ENCODE measurements at places on chromosomes 4 and X.

- DNase-seq: no peak
Observed at GRCh38 chr4:76016393-76016792, 6.9 kb downstream of the CXCL10 start.

GRCh38 chr4:25500626-25501316, 123.7 kb downstream of the ANAPC4 start:
- DNase-seq: peak; percentile 22

DNA sequence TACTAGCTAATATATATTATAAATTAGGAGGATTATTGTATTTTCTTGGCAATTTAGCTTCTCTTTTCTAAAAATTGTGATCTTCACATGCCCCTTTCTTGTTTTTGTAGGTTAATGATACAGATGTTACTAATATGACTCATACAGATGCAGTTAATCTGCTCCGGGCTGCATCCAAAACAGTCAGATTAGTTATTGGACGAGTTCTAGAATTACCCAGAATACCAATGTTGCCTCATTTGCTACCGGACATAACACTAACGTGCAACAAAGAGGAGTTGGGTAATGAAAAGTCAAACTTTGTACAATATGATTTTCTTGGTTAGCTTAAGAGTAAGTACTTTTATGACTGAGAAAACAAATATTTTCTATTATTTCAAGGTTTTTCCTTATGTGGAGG, 74.1 kb downstream of the SLC10A6 start:
- DNase-seq: no peak

GRCh38 chrX:32987142-32987541, 224.2 kb downstream of the DMD start:
- no peak for DNase-seq

- DNase-seq: no peak
Observed at GRCh38 chr4:13151194-13151593, 332.9 kb downstream of the RAB28 start.

DNA sequence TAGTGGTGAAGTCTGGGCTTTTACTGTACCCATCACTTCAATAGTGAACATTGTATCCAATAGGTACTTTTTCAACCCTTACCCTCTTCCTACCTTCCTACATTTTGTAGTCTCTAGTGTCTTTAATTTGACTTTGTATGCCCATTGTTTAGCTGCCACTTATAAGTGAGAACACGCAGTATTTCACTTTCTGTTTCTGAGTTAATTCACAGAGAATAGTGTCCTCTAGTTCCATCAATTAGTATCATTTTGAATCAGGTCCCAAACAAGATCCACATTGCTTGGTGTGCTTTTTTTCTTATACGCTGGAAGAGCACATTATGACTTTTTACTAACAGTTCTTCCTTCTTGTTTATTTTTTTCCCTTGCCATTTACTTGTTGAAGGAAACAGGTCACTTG, 176.0 kb upstream of the WDFY3 start:
- no peak for DNase-seq

- peak; percentile 30 for DNase-seq
Observed at GRCh38 chr4:85762529-85762871, 287.6 kb downstream of the ARHGAP24 start.

- DNase-seq: peak; percentile 56
Observed at GRCh38 chr4:140078366-140078765, 75.6 kb downstream of the MAML3 start.

DNA sequence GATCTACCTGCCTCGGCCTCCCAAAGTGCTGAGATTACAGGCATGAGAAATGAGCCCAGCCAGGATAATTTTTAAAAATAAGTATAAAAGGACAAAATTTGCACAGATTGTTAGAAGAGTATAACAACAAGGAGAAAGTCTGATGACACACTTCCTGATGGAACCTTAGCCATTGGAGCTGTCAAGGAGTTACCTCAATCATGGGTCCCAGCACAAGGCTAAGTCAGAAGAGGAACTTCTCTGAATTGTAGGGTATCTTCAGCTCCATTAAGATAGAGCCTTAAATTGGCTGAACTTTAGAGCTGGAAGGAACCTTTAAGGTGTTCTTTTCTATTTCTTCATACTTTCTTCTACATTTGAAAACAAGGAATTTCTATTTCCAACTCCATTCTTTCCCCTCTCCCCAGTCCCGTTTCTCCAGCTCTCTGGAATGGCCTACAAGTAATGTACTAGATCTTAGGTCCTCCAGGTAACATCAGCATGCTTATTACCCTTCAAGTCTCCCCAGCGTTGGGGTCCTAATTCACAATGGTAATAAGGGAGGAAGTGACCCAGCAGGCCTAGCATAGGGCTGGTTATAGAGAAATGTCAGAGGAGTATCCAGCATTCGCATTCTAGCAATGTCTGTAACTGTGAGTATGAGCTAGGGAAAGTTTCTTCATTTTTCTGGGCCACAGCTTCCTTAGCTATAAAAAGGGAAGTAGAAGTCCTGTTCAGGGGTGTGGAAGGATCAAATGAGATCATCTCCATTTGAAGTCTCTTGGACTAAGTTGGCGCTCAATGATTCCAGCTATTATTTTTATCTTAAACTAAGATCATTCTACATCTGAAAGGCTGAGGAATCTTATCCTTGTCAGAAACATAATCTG, 18.5 kb upstream of the RBPJ start:
- DNase-seq: no peak

DNA sequence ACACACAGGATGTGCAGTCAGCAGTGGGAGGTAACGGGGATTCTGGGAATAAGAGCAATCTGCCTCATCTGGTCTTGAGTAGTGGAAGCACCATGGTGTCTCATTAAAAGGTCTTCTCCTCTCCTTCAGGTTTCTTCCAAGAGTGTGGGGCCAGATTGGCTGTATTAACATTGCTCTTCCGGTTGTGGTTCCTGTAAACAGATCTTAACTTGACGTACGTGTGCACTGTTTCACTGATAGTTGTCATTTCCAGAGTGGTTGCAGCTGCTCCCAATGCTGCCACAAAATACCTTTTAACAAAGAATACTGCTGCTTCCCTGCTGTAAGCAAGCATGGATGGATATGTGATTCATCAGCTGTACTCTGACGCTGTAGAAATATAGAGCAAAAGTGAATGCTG, 1443.4 kb upstream of the TENM3 start:
- peak; percentile 1 for DNase-seq

DNA sequence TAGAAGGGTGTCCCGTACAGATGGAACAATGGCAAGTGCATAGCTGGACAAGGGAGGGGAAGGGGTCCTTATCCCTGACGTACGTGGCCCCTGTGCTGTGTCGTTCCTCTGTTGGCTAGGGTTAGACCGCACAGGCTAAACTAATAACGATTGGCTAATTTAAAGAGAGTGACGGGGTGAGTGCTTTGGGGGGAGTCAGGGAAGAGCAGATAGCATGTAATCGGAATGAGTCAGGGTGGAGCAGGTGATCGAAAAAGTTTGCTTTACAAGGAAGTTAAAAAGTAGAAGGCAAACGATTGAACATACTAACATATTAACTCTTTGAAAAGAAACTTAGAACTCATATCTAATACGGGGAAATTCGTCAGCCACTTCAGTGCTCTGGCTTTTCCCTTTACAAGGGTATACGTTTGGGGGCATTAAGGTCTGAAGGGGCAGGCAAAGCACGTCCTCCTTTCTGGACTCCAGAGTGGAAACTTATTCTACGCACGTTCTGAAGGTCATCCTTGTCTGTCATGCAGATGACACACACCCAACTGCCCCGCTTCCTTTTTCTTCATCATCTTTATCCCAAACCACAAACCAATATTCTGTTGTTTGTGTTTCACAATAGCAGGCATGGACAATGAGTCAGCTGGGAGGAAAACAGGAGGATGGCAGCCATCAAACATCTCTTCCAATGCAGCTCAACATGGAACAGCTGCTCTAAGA, 10.2 kb upstream of the CRLF2 start:
- peak; percentile 68 for DNase-seq

- DNase-seq: no peak
Observed at GRCh38 chr4:8345946-8346814, 76.6 kb downstream of the HTRA3 start.

DNA sequence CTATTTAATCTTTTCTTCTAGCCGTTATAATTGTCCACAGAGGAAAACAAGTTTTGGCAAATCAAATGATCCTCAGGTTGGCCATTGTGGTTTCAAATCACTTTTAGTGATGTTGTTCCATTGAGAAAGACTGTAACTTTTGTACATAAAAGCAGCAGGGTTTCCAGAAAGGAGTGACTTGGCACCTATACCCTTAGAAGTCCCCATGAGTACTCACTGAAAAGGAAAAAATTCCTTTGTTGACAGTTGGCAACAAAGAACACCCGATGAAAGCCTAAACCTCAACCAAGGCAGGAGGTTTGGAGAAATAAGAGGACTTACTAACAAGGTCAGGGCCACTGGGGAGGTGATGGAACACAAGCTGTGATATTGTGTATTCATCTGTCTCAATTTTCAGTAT, 474.4 kb downstream of the RAPGEF2 start:
- DNase-seq: no peak

DNA sequence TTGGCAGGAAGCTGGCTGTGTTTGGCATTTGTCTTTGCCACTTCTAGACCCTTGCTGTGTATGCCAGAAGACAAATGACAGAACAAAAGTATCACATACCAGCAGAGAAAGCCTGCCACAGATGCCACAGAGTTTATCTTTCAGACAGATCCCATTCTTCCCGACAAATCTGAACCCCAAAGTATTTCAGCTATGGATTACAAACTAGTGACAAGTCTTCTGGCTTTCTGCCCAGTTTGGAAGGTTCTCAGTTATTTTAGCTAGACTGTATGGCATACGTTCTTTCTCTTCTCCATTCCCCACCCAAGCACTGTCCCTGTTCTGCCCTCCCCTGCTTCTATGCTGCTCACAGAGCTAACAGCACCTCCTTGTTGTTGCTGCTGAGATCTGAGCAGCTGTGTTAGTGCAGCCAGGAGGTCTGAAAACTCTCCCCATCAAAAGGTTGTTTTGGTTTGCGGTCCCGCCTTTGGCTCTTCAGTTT, 236.7 kb downstream of the FRAS1 start:
- DNase-seq: peak; percentile 78

DNA sequence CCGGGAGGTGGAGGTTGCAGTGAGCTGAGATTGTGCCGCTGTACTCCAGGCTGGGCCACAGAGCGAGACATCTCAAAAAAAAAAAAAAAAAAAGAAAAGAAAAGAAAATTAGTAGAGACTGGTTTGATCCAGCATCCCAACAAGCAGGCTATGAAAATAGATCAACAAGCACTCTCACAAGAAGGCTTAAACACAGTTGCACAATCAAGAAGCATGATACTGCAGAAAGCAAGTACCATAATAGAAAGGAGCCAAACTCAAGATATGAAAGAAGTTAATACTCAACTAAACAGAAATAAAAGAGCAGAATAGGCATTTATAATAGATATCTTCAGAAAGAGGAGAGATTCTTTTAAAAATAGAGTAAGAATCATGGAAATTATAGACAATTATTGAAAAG, 10.6 kb downstream of the TLR6 start:
- DNase-seq: no peak

DNA sequence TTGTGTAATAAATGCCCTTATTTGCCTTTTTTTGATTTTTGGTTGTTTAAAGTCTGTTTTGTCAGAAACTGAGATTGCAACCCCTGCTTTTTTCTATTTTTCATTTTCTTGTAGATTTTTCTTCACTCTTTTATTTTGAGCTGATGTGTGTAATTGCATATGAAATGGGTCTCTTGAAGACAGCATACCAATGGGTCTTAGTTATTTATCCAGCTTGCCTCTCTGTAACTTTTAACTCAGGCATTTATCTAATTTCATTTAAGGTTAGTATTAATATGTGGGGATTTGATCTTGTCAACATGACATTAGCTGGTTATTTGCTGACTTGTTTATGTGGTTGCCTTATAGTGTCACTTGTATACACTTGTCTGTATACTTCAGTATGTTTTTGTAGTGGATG, 378.0 kb downstream of the CPXCR1 start:
- no peak for DNase-seq

GRCh38 chrX:71618303-71618721, at the start of gene CXCR3:
CXCR3 (minus strand) TSS chrX:71618511; CDS start chrX:71618449, 62 bp downstream.
- peak; percentile 5 for DNase-seq

- no peak for DNase-seq
Observed at GRCh38 chr4:188992706-188993105, 853.5 kb downstream of the TRIML1 start.

DNA sequence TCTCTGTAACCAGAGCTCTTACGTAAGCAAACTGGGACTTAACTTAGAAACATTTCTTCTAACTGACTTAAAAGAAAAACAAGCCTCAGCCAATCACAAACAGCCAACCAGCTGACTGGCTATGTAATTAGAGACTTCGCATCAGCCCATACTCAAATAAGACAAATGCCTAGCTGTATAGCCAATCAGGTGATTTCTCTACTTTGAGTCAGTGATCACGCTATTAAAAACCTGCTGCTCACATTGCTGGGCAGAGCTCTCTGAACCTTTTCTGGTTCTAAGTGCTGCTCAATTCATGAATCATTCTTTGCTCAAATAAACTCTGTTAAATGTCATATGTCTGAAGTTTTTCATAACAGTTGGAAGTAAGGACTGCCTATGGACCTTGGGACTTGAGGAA, 9.9 kb upstream of the SMIM10L2A start:
- no peak for DNase-seq

DNA sequence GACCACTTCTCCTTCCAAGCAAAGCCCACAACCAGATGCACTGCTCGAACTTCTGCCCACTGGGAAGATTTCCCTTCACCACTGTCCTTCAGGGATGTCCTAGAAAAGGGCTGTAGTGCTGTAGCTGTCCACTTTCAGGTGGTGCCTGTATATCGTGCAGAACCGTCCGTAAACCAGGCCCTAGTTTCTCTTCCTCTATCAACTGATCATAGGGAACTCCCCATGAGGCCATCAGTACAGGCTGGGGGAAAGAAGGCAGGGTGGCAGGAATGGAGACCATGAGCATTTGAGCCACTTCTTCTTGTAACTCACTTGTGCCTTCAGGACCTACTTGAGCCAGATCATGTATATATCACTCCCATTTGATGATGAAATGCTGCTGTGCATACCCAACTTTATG, 57.3 kb upstream of the FAM9B start:
- no peak for DNase-seq

DNA sequence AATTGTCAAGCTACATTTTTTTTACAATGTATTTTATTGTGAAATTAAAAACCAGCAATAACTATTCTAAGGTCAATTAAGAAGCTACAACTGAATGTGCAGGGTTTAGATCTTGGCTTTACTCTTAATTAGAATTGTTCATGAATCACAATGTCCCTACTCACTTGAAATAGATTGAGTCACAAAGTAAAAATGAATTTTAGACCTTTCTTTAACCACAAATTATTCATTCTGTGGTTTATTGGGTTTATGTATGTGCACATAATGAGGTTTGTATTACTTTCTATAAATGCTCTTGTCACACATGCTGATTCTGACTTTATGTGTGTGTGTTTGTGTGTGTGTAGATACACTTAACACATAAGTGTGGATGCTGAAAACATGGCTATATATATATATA, 647.0 kb upstream of the AADAT start:
- DNase-seq: no peak
